ENCODE measurements at places on chromosomes 13 and 19.

- DNase-seq, result no peak
Measured at GRCh38 chr19:2723345-2723715, 2.2 kb upstream of the DIRAS1 start.

GRCh38 chr13:32863596-32863995, 152.6 kb upstream of the KL start:
- no peak for DNase-seq

GRCh38 chr13:50378509-50379044, 363.3 kb downstream of the KCNRG start:
- no peak for DNase-seq

DNA sequence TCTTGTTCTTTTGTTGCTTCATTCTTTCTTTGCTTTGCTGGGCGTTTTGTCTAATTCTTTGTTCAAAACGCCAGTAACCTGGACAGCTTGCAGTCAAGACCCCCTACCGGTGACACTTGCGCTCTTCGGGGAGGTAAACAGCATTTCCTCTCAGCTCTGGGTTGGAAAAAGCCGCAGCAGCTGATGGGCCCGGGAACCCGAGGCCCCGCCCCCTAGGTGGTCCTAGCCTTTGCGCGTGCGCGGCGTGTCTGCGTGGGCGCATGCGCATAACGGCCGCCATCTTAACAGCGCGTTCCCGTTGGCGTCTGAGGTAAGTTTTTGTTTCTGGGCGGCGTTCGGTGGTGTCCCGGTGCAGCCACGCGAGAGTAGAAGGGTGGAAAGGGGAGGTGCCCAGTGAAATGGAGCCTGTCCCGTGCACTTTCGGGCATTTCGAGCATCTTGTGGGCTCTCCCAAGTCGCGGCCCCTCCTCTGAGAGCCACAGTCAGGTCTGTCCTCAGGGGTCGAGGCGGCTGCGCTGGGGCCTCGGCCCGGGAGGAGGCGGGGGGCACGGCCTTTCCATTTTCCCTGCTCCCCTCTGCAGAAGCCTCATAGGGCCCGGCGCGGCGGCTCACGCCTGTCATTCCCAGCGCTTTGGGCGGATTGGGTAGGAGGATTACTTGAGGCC, at the start of gene ZNF559:
Gene ZNF559, plus strand, starts transcription at position 261 of the 665 bp plus-strand sequence. CDS start 14,371 bp downstream, outside the sequence.
- peak; percentile 89 for DNase-seq

- no peak for DNase-seq
Measured at GRCh38 chr13:55999709-56000108, 1141.0 kb upstream of the PRR20A start.

DNA sequence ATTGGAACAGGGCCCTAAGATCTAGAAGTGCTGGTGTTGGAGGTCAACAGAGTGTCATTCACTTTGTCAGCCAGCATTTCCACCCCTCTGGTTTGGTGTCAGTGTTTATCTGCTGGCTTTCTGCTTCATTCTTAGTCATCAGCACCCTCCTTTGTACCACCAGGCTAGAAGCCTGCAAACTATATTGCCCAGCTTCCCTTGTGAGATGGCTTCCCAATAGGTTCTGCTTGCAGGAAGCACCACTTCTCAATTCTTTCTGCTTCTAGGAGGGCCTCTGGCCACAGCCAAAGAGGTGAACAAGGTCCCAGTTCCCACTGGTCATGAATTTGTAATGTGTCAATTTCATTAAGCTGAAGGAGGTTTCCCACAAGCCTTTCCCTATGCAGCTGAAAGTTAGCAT, 36.4 kb upstream of the CALM3 start:
- no peak for DNase-seq

Measured in GF-D8 (cell line).